ENCODE measurements at places on chromosomes 6 and 20.

- peak; percentile 86 for DNase-seq
Measured at GRCh38 chr6:31970604-31971271, 1.2 kb downstream of the DXO start.

DNA sequence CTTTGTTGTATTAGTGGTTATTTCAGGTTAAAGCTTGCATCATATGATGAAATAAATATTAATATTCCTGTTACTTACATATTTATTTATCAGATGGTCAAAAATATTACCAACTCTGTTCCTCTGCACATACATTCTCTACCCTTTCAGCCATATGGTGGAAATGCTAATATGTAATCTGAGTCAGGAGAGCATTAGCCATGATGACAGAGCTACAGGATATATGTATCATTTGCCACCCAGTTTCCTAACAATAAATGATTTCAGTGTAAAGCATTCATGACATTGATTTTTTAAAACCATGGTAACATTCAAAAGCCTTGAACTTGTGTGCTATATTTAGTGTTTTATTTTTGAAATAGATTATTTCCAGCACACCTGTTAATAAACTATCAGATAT, 16.6 kb downstream of the POPDC3 start:
- no peak for DNase-seq

GRCh38 chr6:136012943-136013342, 161.4 kb downstream of the PDE7B start:
- no peak for DNase-seq

DNA sequence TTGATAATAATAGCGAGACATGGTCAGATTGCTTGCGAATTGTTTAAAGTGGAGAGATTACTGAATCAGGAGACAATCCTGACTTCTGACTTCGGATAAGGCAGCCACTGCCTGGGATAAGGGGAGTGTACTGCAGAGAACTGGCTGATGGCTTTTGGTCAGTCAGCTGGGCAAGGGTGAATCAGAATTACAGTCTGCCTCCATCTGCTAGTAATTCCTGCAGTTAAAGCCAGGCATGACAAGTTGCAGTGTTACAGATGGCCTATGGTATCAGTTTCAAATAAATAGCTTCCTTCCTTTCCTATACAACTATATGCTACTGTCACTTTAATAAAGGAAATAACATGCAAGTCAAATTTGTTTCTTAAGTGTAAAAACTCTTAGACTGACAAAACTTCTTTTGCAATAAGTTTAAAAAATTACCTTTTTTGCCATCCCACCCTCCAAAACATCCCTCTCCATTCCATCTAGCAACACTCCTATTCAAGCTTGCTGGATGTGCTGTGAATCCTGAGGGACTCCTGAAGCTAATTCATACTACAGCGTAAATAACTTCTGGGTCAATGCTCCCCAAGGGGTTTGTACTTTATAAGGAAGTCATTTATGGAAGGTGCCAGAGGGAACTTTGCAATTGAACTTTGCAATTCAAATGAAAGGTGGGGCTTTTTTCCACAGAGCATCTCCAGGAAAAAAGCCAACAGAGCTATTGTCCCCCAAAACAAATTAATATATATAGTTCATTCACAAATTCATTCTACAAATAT, 245.2 kb downstream of the ADGRB3 start:
- DNase-seq = no peak

- DNase-seq = no peak
Measured at GRCh38 chr20:15332711-15333160, 995.3 kb upstream of the FLRT3 start.

- DNase-seq = no peak
Measured at GRCh38 chr6:29845405-29846006, 17.9 kb downstream of the HLA-G start.

- no peak for DNase-seq
Measured at GRCh38 chr6:10610289-10610688, 84.1 kb downstream of the C6orf52 start.

- DNase-seq = no peak
Measured at GRCh38 chr6:158418501-158418900, 106.2 kb downstream of the TULP4 start.

DNA sequence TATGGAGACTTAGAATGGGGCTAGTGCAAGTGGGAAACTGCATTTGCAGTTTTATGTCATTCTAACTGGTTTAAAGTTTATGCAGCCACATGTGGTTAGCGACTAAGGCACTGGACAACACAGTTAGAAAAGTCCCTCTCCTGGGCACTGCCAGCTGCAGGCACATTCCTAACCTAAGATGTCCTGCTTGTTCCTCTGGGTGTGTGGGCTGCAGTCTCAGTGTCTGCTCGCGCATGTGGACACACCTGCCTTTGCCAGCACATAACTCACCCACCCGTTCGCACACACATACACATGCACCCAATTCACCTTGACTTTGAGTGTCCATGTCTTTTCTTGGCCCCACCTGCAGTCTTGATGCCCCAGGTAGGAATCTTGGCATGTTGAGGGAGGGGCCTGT, 18.5 kb upstream of the SLC22A2 start:
- DNase-seq = no peak

DNA sequence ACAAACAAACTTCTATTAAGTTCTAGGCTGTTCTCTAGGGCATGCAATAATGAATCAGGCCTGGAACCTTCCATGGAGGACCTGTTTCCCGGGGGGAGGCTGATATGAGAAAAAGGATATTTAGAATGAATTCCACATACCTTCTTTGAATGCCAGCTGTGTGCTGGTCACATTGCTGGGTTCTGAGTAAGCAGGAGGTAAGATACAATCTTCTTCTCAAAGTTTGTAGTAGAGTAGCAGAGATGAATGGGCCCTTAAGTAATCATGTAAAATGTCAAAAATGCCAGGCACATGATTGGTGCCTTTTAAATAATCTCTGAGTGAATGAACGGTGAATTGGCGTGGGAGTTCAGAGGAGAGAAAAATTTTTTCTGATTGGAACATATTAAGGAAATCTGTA, 47.4 kb downstream of the TGM2 start:
- DNase-seq = no peak

GRCh38 chr6:33610779-33611732, 10.1 kb upstream of the ITPR3 start:
- no peak for DNase-seq

DNA sequence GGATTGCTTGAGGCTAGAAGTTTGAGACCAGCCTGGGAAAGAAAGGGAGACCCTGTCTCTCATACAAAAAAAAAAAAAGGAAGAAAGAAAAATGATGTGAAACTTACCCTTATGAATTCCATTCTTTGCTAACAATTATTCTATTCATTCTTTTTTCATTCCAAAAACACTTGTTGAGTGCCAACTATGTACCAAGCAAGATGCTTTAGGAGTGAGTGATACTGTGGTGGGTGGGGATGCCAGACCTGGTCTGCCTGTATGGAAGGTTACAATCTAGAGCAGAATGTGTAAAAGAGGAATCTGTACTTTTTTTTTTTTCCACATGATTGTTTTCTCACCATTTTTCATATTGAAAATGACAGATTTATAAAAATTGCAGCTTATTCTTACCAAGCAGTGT, 73.8 kb upstream of the TULP1 start:
- no peak for DNase-seq

DNA sequence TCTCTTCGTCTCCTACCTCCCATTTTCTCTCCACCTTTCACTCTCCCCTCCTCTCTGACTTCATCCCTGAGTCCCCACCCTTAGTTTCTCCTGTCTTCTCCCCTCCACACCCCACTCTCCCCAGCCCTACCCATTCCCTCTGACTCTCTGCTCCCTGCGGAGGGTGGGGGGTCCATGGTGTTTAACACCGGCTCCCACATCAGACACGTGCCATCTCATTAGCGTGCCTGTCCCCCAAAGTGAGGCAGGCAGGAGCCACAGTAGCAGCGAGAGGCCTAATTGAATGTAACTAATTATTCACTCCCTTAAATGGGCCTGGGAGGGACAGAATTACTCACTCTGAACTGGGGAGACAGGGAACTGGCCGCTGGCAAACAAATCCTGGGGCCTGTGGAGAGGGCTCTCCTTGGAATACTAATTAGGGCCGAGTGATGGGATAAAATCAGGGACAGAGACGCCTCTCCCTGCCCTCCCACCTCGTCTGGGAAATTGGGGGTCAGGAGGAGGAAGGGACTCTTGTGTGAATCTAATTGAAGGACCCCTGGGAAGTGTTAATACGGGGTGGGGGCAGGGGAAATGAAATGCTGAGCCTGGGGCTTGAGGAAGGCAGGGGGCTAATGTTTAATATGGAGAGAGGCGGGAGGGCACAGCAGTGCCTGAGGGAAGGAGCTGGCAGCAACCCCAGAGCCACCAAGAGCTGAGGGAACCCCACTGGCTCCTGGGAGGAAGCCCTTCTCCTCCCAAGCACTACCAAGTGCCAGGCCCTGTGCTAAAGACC, 17.9 kb downstream of the CD40 start:
- no peak for DNase-seq

GRCh38 chr6:53868626-53869025, 73.8 kb downstream of the LRRC1 start:
- no peak for DNase-seq

DNA sequence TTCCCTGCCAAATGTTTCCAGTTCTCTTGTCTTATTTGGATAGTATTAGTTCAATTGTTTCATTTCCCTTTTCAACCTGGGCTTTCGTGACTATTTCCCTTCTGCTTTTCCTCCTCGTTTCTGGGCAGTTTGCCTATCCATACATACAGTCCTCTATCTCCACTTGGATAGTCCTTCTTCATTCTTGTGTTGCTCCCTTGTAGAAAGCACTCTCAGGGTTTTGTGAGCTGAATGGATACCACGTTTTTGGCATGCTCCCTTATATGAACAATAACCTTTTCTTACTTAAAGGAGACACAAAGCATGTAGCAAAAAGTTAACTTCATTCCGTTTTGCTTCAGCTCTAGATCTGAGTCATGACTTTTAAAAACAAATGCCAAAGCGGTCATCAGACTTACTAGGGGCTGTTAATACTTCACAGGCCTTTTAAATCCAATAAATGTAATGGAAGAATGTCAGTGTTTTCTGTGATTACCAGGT, 16.6 kb downstream of the CRYBG1 start:
- no peak for DNase-seq

GRCh38 chr6:155483858-155484257, 28.2 kb upstream of the NOX3 start:
- DNase-seq = no peak

DNA sequence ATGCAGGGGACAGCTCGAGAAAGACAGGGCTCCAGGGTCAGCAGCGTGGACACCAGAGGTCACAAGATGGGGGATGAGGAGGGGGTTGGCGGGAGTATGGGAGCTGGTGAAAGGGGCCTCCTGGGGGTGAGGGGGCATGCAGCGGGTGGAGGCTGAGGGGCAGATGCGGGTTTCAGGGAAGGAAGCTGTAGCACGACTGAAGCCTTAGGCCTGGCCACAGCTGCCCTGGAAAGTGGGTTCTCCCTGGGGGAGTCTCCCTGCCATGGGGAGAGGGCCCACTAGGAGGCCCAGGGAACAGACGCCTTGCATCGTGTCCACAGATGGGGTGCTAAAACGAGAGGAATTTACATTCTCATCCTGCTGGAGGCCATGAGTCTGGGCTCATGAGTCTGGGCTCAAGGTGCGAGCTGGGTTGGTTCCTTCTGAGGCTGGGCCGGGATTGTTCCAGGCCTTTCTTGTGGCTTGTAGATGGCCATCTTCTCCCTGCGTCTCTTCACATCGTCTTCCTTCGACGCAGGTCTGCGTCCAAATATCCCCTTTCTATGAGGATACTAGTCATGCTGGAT, 18.0 kb downstream of the APCDD1L start:
- DNase-seq = no peak

All from chondrocyte (in vitro differentiated cells).